ENCODE measurements at places on chromosomes 2 and 18. TPM values are rescaled to one million over a fixed set of nuclear protein-coding genes. Genes with fewer than 3 reads are reported as not detected.

DNA sequence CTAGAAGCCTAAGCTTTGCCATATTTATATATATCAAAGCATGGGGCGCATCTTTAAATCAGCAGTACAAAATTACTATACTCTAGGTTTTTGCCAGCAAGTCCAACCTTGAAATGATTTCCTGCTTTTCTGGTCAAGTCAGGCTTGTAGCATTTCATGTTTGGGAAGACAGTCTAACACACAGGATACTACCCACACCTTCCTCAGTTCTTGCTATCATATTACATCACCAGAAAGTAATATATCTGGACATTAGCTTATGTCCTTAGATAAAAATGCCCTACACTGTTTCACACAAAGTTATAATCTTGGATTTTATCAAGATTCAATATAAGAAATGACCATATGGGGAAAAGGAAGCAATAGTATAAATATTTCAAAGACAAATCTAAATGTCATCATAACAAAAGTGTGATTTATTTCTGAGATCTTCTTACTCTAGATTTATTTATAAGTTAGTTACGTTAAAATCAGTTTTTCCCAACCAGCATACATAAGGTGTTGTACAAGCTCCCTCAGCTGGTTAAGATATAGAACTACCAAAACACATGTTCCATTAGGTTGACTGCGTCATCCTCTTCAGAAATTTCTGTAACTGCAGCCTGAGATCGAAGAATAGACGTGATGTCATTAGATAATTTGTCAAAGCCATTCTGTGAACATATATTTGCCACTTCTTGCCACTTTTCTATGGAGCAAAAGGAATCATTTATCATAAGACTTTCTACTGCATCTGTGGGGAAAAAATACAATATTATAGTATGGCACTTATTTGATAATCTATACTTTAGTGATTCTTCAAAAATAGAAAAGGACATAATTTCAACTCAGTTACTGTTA, 56.6 kb downstream of the CLHC1 start:
- DNase-seq: no peak

GRCh38 chr18:6289843-6290242, 124.9 kb downstream of the L3MBTL4 start:
- DNase-seq: no peak

DNA sequence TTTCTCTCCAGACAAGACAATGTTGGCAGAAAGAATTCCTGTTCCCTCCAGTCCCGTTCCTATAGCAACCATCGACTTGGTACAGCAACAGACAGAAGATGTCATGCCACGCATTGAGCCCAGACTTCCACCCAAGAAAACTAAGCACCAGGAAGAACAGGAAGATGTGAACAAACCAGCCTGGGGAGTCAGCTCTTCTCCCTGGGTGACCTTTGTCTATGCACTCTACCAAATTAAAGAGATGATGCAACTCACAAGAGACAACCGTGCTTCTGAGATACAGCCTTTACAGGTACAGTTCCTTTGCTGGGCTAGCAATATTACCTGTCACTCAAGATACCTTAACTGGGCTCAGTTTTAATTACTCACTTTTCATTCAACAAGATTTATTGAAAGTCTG, 37.1 kb downstream of the NEMP2 start:
- no peak for DNase-seq

DNA sequence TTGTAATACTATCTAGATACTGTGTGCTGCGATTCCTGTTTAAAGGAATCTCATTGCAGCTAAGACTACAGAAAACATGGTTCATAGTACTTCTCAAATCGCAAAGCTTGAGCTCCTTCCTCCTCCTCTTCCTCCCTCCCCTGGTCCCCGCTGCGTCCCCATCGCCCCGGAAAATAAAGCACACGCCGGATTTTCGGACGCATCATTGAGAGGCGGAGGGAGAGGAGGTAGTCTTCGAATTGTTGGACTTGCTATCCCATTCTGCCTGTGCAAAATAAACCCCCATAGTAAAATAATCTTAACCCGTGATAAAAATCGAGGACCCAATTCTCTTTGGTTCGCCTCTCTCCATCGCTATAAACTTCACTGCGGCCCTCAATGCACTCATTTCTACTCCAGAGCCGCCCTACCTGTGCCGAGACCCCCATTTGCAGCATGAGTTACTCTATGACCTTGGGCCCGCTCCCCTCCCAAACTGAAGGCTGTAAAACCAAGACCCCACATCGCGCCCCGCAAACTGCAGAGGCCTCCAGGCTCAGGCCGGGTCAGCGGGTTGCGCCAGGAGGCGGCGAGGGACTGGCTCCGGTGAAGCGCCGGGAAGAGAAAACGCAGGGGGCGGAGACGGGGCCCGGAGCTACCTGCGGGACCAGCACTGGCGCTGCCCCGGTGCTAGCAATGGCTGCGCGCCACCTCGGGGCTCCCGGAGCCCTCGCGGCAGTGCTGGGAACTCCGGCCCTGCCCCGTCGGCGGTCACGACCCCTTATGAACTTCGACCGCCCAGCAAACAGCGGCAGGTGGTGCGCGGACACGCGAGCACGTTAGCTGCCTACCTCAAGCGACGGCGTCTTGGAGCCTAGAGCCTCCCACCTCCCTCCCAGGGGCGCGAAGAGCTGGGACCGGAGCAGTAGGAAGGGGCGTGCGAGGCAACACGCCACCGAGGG, 649 bp downstream of the ESCO1 start:
- no peak for DNase-seq

DNA sequence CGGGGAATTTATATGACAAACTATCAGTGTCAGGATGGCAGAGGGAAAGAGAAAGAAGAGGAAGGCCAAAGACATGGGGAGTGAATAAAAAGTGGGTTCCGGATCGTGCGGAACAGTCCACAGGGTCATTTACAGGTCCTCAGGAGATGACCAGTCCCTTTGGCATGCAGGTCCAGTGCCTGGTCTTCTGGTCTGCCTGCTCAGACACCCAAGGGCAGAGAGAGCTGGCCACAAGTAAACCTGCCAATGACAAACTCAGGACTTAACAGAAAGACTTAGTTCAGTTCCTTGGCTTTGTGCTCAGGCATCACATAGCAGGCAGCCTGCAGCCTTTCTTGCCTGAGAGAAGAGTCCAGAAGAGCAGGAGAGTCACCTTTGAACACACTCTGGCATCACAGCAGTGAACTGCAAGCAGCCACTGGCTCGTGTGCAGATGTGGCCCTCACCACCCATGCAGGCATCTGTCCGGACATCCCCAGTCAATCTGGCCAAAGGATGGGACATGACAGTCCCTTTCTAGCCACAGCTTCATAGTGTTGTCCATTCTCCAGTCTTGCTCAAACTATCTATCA, 14.0 kb downstream of the TMEM127 start:
- no peak for DNase-seq

DNA sequence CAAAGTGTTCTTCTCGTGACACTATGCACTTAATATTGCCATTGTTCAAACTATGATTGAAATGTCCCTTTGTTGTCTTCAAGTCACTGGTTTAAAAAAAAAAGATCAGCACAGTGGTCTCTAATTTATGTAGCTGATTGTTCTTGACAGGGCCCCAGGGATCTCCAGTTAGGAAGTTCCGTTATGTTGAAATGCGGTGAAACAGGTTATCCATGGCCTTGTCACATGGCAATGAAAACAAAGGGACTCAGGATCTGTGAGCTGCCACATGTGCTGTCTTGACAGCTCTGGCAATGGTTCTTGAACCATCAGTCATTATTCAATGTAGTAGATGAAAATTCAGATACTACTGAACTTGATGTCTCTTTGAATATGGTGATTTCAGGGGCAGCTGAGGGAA, 147.4 kb downstream of the SETBP1 start:
- no peak for DNase-seq

DNA sequence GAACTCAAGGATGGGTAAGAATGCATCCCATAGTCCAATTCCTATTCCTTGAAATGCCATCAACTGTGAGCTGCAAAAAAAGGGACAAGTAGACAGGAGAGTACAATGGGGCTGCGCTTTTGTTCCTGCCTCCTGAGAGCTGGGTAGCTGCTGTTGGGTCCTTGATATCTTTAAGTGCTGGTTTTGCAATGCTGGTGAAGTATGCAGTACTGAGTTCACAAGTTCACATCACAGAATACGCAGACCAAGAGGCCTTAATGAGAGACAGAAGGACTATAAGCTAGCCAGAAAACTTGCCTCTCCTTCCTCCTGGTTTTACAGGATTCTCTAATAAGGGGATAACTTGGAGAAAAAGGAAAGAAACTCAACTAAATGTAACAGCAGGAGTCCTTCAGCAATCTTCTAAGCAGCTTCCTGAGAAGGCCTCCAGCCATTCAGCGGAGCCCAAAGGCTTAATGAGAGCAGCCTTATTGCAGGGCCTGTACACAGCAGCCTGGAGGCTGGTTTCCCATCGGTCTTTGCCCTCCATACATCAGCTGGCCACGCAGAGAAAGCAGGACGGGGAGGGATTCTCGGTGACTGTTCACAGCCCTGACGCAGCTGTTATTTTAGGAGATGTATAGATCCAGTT, 293.1 kb downstream of the CDCA7 start:
- DNase-seq: no peak

DNA sequence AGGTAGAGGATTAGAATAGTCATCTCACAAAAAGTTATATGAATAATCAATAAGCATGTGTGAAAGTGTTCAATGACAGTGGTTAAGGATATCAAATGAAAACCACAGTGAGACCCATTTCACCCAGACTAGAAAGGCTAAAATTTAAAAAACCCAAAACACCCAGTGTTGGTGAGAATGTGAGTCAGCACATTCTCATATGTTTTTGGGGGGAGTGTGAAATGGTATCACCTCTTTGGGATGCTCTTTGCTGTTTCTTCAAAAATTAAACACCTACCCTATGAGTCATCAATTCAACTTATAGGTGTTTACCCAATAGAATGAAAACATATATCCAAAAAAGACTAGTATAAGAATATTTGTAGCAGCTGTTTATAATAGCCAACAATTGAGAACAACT, 69.8 kb downstream of the MAP3K20 start:
- DNase-seq: no peak

Gene GYPC
- 72.7 TPM for polyA plus RNA-seq

DNA sequence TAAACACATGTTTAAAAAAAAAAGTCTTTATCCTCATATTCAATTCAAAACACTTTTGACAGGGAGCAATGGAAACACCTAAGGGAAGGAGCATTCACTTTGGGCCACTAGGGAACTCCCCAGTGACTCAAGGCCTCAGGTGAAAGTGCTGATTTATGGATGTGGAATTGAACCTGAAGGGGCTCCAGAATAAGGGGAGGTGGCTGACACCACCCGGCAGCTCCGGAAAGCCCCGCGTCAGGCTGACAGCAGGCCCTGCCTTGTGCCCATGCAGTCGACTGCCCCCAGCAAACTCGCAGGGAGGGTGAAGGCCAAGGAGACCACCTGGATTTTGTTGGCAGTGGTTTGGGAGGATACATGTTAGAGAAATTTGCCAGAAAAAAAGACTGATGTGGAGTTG, 275.3 kb upstream of the NCKAP5 start:
- no peak for DNase-seq

GRCh38 chr2:159942146-159942545, 120.3 kb downstream of the PLA2R1 start:
- peak; percentile 53 for DNase-seq

Gene SCYGR4
- not detected for polyA plus RNA-seq

Gene ID2
- 367 TPM for polyA plus RNA-seq

Gene LRP2
- polyA plus RNA-seq: 150 TPM

DNA sequence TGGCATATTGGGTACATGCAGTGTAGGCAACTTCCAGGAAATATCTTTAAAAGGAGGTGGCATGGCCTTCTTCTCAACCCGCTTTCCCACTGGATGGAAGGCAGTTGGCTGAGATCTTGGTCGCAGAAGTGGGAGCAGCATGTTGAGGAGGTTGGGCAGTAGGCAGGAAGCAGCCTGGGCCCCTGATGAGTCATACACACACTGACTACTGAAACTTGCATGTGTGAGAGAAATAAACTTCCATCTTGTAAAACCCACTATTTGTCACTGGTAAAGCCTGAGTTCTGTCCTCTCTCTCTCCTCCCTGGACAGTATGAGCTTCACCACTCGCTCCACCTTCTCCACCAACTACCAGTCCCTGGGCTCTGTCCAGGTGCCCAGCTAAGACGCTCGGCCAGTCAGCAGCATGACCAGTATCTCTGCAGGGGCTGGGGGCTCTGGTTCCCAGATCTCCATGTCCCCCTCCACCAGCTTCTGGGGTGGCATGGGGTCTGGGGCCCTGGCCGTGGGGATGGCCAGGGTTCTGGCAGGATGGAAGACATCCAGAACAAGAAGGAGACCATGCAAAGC, 233.8 kb upstream of the SPRED2 start:
- DNase-seq: no peak

Gene PAX8
- 202 TPM for polyA plus RNA-seq

Gene LRRC30
- polyA plus RNA-seq: 0.34 TPM

GRCh38 chr2:165064743-165065142, 109.4 kb upstream of the SLC38A11 start:
- no peak for DNase-seq

DNA sequence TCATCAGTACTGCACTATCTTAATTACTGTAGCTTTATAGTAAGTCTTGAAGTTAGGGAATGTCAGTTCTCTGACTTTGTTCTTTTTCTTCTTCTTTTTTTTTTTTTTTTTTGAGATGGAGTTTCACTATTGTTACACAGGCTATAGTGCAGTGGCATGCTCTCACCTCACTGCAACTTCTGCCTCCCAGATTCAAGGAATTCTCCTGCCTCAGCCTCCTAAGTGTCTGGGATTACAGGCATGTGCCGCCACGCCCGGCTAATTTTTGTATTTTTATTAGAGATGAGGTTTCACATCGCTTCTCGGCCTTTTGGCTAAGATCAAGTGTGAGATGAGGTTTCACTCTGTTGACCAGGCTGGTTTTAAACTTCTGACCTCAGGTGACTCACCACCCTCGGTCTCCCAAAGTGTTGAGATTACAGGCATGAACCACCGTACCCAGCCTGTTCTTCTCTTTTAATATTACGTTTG, 41.9 kb upstream of the TANC1 start:
- no peak for DNase-seq

Measured in left renal cortex interstitium (tissue), 4 donors.